BJ (cell line): ENCODE measurements at places on chromosomes 6 and 20. TPM values are rescaled to one million over a fixed set of nuclear protein-coding genes. Genes with fewer than 3 reads are reported as not detected.

DNA sequence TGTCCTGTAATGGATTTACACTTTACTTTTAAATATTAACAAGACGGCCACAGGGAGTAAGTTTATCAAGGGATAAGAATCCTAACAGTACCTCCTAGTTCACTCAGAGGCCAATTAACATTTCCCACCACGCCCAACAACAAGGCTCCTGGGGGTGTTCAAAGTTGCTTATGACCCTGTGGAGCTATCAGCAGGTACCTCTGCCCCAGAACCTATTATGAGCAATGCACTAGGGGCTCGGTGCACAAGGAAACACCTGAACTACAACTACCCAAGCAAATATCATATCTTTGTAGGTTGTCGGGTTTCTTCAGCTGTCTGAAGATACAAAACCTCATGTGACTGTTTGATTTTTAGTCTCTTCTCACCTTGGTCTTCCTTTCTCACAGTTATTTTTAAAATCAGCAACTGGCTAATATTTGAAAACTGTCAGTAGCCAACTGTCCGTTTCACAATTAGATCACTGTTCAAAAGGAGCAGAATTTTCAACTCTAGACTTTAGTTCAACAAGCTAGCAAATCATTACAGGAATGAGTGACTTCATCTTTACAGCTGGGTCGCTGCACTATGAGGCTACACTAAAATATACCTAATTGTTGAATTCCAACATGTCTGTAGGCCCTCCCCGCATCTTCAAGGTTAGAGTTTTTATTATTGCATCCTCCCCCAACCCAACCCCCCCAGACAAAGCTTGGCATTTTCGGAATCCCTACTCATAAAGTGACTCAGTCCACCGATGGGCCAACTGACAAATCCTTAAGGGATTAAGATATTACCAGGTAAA lies 38.1 kb downstream of the B4GALT5 start:
- DNase-seq = no peak

DNA sequence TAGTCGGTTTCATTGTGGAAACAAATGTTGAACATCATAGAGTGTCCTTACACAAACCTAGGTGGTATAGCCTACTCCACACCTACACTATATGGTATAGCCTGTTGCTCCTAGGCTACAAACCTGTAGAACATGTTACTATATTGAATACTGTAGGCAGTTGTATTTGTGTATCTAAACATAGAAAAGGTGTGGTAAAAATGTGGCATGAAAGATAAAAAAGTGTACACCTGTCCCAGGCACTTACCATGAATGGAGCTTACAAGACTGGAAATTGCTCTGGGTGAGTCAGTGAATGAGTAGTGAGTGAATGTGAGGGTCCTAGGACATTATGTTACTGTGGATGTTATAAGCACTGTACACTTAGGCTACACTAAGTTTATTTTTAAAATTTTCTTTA lies 103.0 kb downstream of the ZFAND3 start:
- no peak for DNase-seq

RXRB gene
- 51.3 and 67.9 TPM in 2 replicates for polyA plus RNA-seq

DNA sequence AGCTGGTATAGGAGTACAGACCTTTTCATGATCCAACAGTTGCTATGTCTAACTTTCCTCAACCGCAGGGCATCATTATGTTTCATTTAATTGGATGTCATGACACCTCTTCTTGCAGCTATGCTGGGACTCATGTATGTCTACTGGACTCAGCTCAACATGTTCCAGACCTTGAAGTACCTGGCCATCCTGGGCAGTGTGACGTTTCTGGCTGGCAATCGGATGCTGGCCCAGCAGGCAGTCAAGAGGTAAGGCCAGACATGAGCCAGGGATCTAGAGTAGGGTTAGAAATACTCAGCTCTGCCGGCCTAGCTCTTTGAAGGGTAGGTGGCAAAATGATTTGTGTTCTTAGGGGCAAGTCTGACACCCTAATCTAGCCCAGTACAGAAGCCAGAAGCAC lies 25.2 kb downstream of the GHRH start:
- no peak for DNase-seq

GRCh38 chr6:14436592-14437132 lies 319.1 kb downstream of the CD83 start:
- no peak for DNase-seq

DNA sequence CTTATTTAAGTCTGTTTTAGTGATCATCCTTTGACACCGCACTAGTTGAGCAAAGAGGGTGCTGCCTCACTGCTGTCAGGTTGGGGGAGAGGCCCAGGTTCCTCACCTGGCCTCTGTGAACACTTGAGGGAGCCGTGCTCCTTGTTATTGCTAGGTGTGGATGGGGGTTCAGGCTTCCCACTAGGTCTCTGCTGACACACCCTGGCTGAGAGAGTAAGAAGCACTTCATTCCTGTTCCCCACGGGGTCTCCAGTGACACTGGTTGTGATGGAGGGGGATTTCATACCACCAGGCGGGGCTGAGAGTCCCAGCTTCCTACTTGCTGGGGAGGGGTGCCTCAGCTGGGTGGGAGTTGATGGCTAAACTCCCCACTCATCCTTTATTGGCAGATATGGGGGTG lies 11.1 kb upstream of the NOTCH4 start:
- no peak for DNase-seq

KCNK16 gene
- polyA plus RNA-seq = not detected in 2 replicates

GRCh38 chr6:148578837-148579565 lies 167.8 kb upstream of the UST start:
- DNase-seq = no peak

- DNase-seq = peak; percentile 37
Measured at GRCh38 chr20:57342829-57343228, 8.2 kb upstream of the RAE1 start.

LPIN3 gene
- 9.1 and 11.5 TPM in 2 replicates for polyA plus RNA-seq

CYP24A1 gene
- polyA plus RNA-seq = 0.07 and 0.10 TPM in 2 replicates

GRCh38 chr6:11613336-11613735 lies 75.8 kb downstream of the TMEM170B start:
- DNase-seq = no peak

FAM162B gene
- 6.4 and 9.9 TPM in 2 replicates for polyA plus RNA-seq

- no peak for DNase-seq
Measured at GRCh38 chr6:52667572-52667971, 3.3 kb upstream of the TMEM14A start.

DNA sequence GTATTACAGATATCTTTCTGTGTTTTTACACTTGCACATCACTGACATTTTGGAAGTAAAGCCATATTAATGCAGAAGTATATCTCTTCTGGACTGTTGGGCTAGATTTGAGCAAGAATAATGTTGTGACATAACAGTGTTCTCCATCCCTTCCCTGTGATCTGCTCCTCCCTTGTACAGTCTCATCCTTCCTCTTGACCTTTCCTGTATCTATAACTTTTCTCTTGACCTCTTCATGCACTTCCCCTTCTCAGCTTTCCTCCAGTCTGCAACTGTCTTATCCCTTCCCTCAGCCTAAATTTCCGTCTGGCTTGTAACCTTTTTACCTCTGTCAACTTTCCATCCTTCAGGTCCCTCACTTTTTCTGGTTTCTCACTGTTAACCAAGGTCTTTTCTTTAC lies 29.8 kb downstream of the NCOA3 start:
- no peak for DNase-seq
